ENCODE measurements at places on chromosomes 16 and 17.

DNA sequence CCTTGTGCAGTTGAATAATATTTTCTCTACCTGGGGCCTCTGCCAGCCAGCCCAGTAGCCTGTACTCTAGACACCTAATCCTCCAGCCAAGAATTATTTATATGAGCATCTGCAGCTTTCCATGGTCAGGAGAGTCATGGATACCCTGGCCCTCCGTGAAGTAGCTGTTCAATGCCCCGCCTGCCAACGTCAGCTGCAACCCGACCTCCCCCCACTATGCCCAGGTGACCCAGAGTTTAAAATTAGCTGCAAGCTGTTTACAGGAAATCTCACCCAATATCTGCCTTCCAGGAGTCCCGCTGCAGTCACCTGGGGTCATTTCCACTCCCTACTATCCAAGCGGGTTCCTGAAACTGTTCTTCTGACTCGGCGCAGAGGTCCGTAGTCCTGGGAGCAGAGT, 12.3 kb downstream of the SDR42E2 start:
- no peak for DNase-seq

DNA sequence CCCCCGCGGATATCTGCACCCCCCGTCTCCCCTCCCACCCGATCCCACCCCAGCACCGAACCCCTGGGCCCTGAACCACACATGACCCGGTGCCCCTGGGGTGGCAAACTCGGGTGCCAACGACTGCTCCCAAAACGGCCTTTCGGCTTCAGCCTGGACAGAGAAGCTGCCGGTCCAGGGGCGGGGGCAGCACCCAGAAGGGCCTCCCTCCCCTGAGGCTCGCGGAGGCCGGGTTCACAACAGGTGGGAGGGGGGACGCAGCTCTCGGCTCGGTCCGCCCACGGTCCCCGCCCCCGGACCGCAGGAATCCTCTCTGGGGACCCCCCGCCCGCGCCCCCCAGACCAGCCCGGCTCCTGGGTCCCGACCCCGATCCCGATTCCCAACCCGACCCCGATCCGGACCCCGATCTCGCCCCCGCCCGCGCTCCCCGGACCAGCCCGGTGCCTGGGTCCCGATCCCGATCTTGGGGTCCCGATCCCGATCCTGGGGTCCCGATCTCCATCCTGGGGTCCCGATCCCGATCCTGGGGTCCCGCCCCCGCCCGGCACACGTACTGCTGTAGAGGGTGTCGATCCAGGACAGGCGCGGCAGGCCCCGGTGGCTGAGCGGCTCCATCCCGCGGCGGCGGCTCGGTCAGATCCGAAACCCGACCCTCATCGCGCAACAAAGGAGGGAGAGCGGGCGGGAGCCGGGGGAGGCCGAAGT, 516 bp downstream of the ABR start:
- no peak for DNase-seq

GRCh38 chr17:57784226-57784895, 39.3 kb upstream of the CCDC182 start:
- no peak for DNase-seq

- DNase-seq, result no peak
Observed at GRCh38 chr17:47423406-47424295, 99.9 kb downstream of the EFCAB13 start.

GRCh38 chr17:45132320-45132571, at the start of gene PLCD3:
Gene PLCD3 (minus strand): TSS chr17:45132515. CDS start chr17:45132410, 105 bp downstream.
- DNase-seq, result no peak

DNA sequence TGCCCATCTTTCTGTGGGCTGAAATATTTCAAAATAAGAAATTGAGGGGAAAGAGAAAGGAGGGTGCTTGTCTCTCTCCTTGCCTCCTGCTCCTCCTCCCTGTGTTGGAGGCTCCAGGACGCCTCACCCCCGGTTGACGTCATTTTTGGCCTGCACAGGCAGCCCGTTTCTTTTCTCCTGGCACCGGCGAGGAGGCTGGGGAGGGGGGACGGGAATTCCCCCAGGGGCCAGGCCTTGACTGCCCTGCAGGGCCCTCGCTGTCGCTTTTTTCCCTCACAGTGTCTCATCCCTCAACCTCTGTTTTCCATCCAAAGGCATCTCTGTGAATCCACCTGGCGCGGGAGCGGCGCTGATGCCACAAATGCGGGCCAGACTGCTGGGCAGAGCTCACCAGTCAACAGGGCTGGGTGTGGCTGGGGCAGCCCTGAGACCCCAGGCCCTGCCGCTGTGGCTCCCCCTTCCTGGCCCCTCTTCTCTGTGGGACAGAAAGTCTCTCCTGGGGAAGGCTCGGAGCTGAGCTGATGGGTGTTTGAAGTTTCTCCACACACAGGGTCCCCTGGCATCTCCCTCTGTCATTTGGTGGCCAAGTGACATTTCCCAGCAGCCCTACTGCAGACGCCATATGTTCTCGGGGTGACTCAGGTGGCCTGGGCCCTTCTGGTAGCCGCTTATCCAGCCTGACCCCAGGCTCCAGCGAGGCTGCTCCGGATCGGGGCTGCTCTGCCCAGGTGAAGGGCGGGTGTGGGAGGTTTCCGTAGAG, 16.0 kb downstream of the CENPX start:
- DNase-seq, result no peak

DNA sequence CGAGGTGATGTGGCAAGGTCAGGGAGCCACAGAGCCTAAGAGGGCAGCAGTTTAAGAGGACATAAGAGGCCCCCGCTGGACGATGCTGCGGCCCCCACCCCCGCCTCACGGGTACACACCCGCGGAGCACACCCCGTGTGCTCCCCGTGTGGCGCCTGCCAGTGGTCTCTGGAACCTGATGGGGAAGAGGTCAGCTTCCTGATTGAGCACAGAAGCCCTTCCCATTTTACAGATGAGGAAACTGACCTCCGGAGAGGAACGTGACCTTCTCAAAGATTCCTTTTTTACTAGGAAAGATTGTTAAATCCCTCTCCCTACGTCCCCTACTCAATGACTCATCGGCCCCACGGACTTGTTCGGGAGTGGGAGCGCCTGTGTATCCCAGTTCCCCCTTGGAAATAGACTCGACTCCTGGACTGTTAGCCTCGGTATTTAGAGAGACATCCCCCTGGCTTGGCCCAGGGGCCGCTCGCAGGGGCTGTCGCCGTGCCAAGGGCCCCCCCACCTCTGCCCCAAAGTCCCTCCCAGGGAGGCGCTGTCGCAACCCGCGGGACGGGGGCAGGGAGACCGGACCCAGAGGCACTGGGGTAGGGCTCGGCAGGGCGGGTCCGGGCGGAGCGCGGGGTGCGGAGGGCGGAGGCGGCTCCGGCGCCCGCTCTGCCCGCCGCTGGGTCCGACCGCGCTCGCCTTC, at the start of gene ABCC3:
Gene ABCC3, plus strand, starts transcription at position 658 of the 691 bp plus-strand sequence. CDS start 56 bp downstream, outside the sequence.
- peak; percentile 86 for DNase-seq

DNA sequence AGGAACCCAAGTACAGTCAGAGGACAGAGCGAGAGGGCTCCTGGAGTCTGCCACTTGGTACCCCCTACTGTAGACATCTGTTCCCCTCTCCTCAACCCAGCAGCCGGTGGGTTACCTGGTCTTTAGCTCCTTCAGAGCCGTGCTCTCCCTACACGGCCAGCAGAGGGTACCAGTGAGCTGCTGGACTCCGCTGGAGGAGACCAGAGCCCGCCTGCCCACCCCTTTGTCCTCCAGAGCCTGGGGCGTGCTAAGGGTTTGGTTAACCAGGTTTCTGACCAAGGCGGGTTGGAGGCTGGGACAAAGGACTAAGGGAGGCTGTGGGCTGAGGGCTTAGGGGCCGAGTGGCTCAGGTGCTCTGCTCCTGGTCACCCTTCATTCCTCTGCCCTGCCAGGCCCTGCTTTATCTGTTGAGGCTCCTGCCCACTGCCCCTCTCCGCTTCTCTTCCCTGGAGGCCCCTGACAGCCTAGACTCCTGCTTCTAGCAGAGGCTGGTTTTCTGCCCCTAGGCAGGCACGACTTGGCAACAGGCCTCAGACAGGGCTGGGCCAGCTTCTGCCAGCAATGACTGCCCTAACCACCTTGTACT, 2.7 kb upstream of the HSD11B2 start:
- peak; percentile 55 for DNase-seq

DNA sequence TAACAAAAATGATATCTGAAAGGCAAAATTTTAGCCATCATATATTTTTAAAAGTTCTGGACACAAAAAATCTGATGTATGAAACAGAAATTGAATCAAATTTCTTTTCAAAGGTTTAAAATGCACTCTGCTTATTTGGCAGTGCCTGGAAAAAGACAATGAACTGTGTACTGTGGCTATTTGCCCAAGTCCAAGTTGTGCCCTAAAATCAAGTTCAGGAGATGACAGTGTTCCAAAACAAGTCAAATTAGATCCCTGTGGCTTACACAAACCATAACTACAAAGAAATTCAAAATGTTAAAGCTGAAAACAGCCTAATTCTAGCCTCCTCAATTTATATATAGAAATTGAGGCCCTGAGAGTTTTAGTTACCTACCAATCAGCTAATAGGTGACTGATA, 25.6 kb downstream of the CMC2 start:
- no peak for DNase-seq

DNA sequence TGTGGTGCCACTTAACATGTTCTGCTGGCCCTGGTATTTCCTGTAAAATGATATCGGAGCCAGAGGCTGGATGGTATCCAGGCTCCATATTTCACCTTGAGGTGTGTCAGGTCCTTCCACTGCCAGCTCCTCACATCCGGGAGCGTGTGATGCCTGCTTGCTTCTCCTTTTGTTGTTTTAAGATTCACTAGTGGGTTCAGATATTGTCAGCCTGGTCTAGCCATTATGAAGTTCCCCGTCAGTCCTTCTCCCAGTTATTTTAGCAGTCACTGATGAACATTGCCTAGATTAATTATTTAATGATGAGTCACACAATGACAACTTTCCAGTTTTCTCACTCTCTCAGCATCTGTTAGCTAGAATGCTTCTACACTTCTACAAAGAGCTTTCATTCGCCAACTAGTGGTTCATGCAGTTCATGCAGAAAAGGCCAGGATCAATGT, 11.3 kb downstream of the DNAAF1 start:
- no peak for DNase-seq

- no peak for DNase-seq
Observed at GRCh38 chr17:36856222-36856621, 81.1 kb upstream of the LHX1 start.

- DNase-seq, result no peak
Observed at GRCh38 chr17:73616873-73617404, 27.3 kb downstream of the SDK2 start.

All from inflammatory macrophage (primary cell).